ENCODE measurements at places on chromosomes 6 and 20.

DNA sequence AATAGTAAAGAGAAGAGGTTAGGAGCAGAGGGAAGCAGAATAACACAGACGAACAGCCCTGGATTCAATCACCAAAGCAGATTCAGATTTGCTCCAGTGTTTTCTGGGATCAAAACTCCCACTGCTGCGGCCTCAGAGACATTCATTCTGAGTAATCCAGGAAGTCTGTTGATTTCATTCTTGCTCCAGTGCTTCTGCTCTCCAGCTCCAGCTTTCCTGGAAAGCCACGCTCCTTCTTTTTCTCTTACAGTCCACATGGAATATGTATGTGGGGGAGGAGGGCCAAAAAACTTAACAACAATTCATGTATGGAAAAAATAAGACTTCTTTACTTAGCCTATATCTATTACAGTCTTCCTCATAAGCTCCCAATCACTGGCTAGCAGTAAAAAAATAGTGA is 26.4 kb upstream of the UST start:
- DNase-seq, result no peak

- peak; percentile 27 for DNase-seq
These were observed 87.2 kb upstream of the QKI start for GRCh38 chr6:163327165-163327880.

- DNase-seq, result no peak
These were observed 49.7 kb upstream of the ARMH2 start for GRCh38 chr6:24848461-24848860.

DNA sequence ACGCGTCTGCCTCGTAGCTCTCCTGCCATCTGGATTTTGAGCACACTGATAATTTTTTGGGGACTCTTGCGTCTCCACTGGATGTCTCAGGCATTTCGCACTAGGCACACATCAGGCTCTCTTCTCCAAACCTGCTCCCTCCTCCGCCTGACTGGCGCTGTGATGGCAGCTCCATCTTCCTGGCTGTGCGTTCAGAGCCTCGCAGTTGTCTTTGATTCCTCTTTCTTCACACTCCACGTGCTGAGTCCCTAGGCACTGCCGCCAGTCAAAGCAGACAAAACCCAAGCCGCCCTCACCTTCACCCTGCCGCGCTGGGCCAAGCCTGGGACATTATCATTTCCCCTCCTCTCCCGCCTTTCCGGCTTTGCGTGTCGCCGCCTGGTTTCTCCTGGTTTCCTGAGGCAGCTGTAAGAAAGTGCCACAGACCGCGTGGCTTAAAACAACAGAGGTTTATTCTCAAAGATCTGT is 778 bp downstream of the PSMG4 start:
- peak; percentile 72 for DNase-seq

DNA sequence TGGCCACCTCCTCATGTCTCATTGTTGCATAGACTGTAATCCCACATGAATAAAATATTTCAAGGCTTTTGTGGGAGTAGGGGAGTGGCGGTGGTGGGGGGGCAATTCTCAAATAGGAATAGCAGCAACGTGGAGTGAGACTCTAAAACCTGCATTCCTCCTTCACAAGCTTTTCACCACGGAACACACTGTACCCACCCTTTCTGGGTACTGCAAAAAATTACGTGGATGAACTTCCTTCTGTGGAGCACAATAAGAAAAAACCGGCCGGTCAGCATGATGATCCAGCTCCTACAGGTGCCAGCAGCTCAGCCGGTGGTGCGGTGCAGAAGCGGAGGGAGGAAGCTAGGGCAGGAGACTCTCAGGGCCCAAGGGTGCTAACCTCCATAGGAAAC is 930 bp upstream of the RRAGD start:
- no peak for DNase-seq

DNA sequence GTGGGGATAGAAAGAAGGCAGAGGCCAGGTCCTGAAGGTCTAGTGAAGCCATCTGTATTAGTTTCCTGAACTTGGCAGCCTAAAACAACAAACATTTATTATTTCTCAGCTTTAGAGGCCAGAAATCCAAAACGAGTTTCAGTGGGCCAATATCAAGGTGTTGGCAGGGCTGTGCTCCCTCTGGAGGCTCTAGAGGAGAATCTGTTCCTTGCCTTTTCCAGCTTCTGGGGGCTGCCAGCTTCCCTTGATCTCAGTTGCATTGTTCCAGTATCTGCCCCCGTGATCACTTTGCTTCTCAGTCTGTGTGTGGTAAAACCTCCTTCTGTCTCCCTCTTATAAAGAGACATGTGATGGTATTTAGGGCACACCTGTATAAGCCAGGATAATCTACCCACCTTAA is 82.4 kb downstream of the MAFB start:
- DNase-seq, result no peak

DNA sequence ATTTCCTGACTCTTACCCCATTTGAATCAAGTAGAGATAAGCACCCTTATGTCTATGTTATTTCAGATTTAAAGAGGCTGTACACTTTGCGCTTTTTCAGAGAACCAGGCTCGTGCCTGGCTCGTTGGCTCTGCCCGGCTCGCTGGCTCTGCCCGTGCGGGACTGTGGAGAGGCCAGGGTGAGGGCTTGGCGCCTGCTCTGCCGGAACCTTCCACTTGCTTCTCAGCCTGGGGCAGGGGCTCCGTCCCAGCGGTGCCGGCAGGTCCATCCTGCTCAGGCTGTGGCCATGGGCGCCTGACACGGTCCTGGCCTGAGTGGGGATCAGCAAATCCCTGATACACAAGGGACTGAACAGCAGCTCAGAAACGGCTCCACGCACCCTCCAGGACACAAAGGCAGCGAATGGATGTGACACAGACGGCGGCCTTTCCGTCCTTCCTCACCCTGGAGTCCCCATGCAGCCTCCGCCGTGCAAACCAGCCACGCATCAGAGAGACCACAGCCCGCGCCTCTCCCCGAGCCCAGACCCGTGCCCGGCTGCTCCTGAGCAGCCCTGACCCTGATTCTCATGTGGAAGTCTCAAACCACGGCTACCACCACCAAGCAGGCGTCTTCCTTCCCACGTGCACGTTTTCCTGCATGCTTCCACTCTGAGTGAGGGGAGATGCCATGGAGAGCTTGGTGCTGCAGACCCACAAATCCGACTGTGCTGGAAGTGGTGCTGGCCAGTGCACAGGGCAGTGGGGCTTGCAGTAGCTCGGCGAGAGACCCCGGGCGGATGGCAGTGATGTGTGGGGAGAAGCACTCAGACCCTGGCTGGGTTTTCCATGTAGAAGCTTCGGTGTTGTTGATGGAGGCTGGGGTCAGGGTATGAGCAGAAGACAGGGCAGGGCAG is 233.9 kb downstream of the ERMARD start:
- DNase-seq, result no peak

- no peak for DNase-seq
These were observed 327.2 kb upstream of the ZFP64 start for GRCh38 chr20:52518735-52519134.

DNA sequence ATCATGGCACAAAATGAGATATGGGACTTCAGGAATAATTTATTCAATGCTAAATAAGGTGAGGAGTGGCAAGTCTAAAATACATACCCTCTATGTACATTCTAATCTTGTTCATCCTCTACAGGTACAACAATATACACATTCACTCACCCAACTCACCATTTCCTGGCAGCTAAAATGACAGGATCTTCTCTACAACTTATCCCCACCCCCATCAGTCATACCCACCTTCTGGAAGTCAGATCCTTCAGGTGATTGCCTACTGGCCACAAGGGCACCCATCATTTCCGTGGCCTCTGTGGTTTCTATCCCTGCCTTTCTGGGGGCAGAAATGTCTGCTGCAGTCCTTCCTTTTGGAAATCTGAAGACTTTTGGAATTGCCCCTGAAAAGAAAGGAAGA is 22.8 kb upstream of the CRIP3 start:
- no peak for DNase-seq

DNA sequence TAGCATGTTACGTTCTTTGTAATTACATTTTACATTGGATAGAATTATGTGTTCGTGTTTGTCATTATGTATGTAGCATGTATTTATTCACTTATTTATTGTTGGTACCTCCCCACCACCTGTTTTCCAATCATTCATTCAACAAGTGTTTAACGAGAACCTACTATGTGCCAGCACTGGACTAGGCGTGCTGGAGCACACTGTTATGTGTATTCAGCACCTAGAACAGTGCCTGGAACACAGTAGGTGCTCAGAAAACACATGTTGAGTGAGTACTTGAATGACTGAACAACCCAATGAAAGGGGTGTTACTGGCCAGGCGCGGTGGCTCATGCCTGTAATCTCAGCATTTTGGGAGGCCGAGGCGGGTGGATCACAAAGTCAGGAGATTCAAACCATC is 11.3 kb downstream of the ETV7 start:
- DNase-seq, result no peak

DNA sequence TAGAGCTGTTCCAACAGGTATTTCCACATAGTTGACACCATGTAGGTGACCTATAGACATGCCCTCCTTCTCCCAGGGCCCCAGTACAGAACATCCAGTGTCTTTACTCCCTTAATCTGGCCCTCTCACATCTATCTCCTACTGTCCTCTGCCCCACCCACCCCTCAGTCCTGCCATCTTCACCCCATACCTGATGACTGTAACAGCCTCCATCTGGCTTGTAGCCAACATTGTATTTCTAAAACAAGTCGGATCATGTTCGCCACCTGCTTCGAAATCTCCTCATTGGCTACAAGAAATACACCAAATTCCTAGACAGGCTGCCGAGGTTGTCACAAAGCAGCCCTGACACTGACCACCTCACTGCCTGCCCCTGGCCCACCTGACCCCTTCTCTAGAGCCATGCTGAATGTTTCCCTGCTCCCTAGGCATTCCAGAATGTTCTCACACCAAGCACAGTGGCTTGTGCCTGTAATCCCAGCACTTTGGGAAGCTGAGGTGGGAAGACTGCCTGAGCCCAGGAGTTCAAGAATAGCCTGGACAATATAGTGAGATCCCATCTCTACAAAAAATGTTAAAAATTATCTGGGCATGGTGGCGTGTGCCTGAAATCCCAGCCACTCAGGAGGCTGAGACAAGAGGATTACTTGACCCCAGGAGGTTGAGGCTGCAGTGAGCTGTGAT is 6.0 kb downstream of the ZC3H12D start:
- no peak for DNase-seq

Data from NB4 (cell line).